H1 (cell line): ENCODE measurements at places on chromosomes 5 and 9. TPM values are rescaled to one million over a fixed set of nuclear protein-coding genes. Genes with fewer than 3 reads are reported as not detected.

ROPN1L gene
- 0.38 and 0.73 TPM in 2 replicates for total RNA-seq

HBEGF gene
- total RNA-seq = 2.5 and 2.8 TPM in 2 replicates

DNA sequence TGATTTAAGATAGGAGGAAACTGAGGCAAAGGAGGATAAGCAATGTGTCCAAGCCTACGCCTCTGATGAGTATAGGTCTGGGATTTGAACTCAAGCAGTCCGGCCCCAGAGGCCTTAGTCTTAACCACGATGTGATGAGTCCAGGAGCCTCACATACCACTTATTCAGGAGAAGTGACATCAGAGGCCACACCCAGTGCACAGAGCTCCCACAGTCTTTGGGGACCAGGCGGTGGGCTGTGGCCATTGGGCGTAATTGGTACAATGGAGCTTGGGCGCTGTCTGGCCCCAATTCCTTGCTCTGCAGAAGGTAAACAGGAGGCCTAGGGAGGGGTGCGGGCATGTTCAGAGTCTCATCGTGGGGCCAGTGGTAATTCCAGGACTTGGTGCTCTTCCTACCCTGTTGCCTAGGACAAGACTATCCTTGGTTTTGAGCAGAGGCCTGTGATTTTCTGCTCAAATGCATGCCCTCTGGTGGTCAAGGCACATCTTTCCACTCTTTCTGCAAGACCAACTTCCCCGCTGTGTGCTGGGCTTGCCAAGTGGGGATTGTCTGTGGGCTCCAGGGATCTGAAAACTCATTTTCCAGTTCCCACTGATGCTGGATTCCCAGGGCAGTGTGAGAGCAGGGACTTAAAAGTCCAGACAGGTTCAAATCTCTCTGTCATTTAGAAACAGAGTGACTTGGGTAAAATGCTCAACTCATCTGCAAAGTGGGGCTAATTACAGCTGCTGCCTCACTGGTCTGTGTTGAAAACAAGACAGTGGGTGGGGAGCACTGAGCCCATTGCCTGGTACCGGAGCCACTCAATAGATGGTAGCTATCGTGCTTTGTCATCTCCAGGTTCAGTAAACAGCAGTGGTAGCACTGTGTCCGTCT lies 15.8 kb downstream of the NDST1 start:
- H3K36me3 ChIP-seq = peaks cover 16% of the 10 kb centered on the region
- DNase-seq = no peak
- no peak overlapping the region for H3K27ac ChIP-seq

DNA sequence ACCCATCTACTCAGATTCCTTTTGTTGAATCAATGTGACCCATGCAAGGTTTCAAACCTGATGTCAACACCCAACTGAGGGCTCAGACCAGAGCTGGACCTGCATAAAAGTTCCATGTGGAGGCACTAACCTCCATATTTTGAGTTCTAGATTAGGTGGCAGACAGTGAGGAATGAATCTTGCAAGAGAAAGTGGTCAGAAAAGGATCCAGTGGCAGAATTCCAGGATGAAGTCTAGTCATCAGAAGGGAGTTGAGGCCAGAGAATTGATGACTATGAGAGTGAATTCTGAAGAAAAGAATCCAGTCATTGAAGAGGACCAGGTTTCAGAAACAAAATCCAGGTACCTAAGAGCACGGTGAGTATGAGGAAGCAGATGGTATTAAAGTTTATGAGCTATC lies 205.1 kb upstream of the RGMB start:
- no peaks in the 10 kb centered on the region for H3K4me1 ChIP-seq
- H3K36me3 ChIP-seq = no peaks in the 10 kb centered on the region
- H3K27me3 ChIP-seq = no peaks in the 10 kb centered on the region
- no peak for DNase-seq
- H3K27ac ChIP-seq = no peak overlapping the region

DNA sequence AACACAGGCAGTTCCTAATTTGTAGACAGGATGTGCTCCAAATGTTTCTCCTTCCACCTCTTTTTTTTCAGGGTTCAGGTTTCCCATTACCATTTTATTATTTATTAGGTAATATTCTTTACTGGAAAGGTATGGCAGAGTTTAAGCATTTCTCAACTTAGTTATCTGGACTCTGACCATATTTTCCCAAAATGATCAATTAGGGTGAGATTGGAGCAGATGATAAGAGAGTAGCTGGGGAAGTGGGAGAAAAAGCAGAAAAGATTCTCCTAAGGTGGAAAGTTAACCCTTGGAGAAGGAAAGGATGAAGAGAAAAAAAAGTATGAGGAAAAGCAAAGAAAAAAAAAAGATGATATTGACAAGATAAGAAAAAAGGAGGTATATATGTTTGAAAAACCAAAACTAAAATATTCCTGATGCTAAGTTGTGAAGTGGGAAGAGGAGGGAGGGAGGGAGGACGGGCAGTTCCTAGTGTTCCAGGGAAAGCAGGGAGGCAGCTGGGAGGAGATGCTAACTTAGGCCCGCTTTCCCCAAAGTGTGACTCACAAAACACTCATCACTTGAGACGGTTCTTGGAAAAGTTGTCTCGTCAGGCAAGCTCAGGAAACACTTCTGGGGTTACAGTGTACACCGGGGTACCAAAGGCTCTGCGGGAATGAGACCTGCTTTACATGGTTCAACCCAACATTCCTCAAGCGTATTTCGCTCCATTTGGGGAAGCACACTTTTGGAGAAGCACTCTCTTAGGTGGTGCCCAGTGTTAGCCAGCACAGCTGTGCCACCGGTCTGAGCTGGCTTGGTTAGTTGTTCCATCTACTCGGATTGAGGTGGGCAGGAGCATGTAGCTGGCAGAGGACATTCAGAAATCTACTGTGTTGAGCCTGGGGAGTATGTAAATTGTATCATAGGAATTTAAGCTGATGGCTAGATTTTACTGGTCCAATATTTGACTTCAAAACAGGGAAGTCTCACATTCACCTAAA lies 35.1 kb downstream of the B4GALT1 start:
- no peak overlapping the region for H3K4me3 ChIP-seq
- no peak overlapping the region for H3K27ac ChIP-seq
- no peaks in the 10 kb centered on the region for H3K27me3 ChIP-seq

- no peak overlapping the region for H3K27ac ChIP-seq
- peaks cover 5% of the 10 kb centered on the region for H3K36me3 ChIP-seq
- no peak overlapping the region for H3K4me3 ChIP-seq
- no peaks in the 10 kb centered on the region for H3K4me1 ChIP-seq
- DNase-seq = no peak
- H3K27me3 ChIP-seq = no peaks in the 10 kb centered on the region
Observed at GRCh38 chr9:91412941-91413340, 10.7 kb downstream of the NFIL3 start.

- no peak overlapping the region for H3K4me3 ChIP-seq
- no peaks in the 10 kb centered on the region for H3K27me3 ChIP-seq
- H3K27ac ChIP-seq = no peak overlapping the region
- H3K36me3 ChIP-seq = no peaks in the 10 kb centered on the region
- no peak for DNase-seq
Observed at GRCh38 chr5:39255406-39255805, 36.0 kb upstream of the FYB1 start.

- no peak for DNase-seq
- H3K27me3 ChIP-seq = no peaks in the 10 kb centered on the region
- no peaks in the 10 kb centered on the region for H3K36me3 ChIP-seq
- 0 out of 2 replicates have a peak, but pooled peaks cover 3% of the 10 kb centered on the region for H3K4me1 ChIP-seq
- no peak overlapping the region for H3K27ac ChIP-seq
- no peak overlapping the region for H3K4me3 ChIP-seq
Observed at GRCh38 chr9:96061293-96061987, 185.9 kb downstream of the ERCC6L2 start.

- peak within 1 kb of the TSS; percentile 35 for H3K4me3 ChIP-seq
- no peak within 1 kb of the TSS for H3K27ac ChIP-seq
- peaks cover 10% of the 10 kb centered on the region for H3K4me1 ChIP-seq
- no peaks in the 10 kb centered on the region for H3K36me3 ChIP-seq
- H3K27me3 ChIP-seq = peaks cover 60% of the 10 kb centered on the region
Observed at GRCh38 chr5:132830436-132831094, at the start of gene SHROOM1. SHROOM1 (minus strand) TSS chr5:132830647; CDS start chr5:132826140, 4,507 bp downstream.

DNA sequence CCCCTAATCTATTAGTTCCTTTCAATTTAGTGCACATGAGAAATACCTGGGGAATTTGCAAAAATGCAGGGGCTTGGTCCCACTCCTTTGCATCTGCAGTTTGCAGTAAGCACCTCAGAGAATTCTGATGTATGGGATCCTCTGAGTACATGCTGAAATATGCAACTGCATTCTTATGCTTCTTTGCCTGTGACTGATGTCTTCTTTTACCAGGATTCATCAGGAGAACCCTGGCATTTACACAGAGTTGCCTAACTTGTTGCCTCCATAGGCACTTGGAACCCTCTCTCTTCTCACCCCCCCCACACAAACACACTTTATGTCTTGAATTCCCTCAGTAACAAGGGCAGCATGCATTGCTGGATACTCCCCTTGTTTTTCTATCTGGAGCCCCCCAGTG lies 173.1 kb downstream of the KDM4C start:
- H3K36me3 ChIP-seq = no peaks in the 10 kb centered on the region
- DNase-seq = no peak
- H3K4me3 ChIP-seq = no peak overlapping the region
- H3K27me3 ChIP-seq = no peaks in the 10 kb centered on the region
- H3K4me1 ChIP-seq = no peaks in the 10 kb centered on the region

DNA sequence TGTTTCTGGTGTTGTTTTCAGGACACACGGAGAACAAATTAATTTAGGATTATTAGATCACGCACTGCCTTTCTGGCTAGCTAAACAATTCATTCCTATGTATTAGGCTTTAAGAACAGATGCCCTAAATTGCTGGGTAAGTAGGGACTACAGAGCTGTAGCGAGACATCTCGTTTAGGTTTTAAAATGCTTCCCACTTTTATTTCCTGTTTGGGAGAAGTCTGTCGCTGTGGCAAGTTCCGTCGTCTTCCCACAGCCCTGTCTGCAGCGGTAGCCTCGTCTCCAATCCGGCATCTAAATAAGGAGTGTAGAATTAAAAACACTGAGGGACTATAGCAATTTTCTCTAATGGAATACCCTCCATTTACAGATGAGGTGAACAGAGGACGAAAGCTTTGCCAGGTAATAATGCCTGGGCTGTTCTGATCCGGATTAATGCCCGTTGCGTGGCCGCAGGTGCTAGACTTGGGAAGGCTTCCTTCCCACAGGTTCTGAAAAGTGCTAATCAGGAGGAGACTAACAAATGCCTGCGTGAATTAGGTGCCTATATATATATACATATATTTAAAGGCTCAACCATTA lies 1.3 kb upstream of the TRIM36 start:
- H3K4me3 ChIP-seq = peak overlapping the region; percentile 94
- no peaks in the 10 kb centered on the region for H3K36me3 ChIP-seq
- H3K4me1 ChIP-seq = no peaks in the 10 kb centered on the region; the same call in 1 of the 2 replicates
- no peak overlapping the region for H3K27ac ChIP-seq
- no peak for DNase-seq

DNA sequence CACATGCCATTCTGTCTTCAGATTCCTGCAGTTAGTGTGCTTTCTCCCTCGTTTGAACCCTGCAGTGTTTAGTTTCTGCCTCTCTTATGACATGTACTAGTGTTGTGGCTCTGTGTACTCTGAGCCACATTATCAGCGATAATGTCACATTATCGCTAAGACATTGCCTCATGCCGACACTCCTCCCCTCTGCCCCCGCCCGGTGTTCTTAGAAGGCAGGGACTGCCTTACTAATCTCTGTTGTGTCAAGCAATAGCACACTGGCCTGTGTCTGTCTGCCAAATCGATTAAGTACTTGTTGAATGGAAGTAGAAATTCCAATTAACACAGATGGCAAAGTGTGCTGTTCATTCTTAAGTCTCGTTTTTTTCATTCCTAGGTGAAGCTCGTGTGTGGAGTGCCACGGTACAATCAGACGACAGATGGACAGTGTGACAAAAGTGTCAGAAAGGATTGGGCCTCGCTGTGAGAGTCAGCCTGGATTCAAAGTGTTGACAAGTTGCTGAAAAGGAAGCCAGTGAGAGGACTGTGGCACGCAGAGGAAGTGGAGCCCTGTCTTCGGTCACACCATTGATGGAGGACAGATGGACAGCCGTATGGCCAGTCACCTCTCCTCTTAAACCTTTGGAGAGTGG lies 10.5 kb downstream of the PIK3R1 start:
- DNase-seq = no peak
- H3K36me3 ChIP-seq = 0 out of 2 replicates have a peak, but pooled peaks cover 7% of the 10 kb centered on the region
- H3K4me1 ChIP-seq = 0 out of 2 replicates have a peak, but pooled peaks cover 1% of the 10 kb centered on the region

GRCh38 chr5:52748590-52748989 lies 39.1 kb upstream of the ITGA1 start:
- no peak for DNase-seq
- no peak overlapping the region for H3K4me3 ChIP-seq
- H3K27ac ChIP-seq = no peak overlapping the region
- H3K36me3 ChIP-seq = no peaks in the 10 kb centered on the region
- H3K4me1 ChIP-seq = no peaks in the 10 kb centered on the region

DNA sequence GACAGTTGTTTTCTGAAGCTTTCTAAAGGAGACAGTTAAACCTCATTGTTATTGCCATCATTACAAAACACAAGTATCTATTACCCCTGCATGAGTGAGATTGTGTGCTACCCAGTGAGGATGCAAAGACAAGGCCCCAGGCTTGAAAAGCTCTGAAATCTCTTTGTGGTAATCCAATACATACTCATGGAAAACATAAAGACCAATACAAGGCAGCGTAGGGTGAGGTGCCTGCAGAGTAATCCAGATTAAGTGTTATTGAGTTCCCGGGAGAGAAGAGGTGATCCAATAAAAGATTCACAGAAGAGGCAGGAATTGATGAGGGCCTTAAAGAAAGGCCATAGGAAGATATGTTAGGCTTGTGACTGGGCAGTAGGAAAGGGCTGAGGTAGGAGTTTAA lies 150.1 kb downstream of the MEF2C start:
- peaks cover 4% of the 10 kb centered on the region for H3K4me1 ChIP-seq
- H3K27ac ChIP-seq = no peak overlapping the region
- no peak overlapping the region for H3K4me3 ChIP-seq

DNA sequence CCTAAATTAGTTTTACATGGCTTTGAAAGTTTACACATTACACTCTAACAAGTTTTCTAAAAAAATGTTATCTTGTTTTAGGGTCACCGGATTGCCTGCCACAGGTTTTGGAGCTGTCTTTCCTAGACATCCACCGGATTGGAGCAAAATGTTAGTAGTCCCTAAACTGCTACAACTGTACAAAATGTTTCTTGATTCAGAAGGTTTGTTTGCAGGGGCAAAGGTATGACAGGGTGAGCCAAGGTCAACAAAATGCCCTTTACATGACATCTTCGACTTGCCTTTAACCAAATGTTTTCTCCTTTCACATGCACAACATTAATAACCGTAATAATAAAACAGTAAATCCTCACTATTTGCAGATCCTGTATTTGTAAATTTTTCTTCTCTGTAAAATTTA lies 37.2 kb downstream of the CFAP95 start:
- no peaks in the 10 kb centered on the region for H3K27me3 ChIP-seq
- H3K4me3 ChIP-seq = no peak overlapping the region

DNA sequence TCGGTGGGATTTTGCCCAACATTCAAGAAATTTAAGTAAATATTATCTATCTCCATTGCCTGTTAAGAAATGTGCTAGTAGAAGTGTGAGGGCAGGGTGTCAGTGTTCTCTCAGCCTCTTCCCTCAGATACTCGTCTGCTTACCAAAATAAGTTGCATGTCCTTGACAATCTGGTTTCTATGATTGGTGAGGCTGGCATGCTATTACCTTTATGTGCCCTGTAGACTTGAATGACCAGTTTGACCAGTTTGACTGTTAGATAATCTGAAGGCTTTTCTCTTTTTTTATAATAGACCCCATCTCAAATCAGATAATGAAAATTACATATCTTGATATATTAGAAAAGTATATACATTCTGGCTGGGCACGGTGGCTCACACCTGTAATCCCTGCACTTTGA lies 348 bp downstream of the CATSPER3 start:
- H3K4me3 ChIP-seq = no peak overlapping the region
- H3K27me3 ChIP-seq = no peaks in the 10 kb centered on the region
- H3K4me1 ChIP-seq = no peaks in the 10 kb centered on the region
- H3K27ac ChIP-seq = no peak overlapping the region
- DNase-seq = no peak
